ENCODE measurements at places on chromosomes 3 and 15. TPM values are rescaled to one million over a fixed set of nuclear protein-coding genes. Genes with fewer than 3 reads are reported as not detected.

Gene PRR20G
- not detected for total RNA-seq

Gene STRA6
- total RNA-seq: 0.17 TPM

Gene C3orf85
- not detected for total RNA-seq

Gene GPR160
- total RNA-seq: 0.15 TPM

Gene KLF15
- 3.3 TPM for total RNA-seq

Gene FOXL2NB
- total RNA-seq: not detected

Gene CAND2
- 6.6 TPM for total RNA-seq

Gene SPSB4
- not detected for total RNA-seq

Gene DPPA4
- total RNA-seq: 1.2 TPM

Gene TMIE
- not detected for total RNA-seq

Gene PPARG
- total RNA-seq: 41.9 TPM

Gene ZPLD1
- total RNA-seq: not detected

Gene SNTN
- not detected for total RNA-seq

Gene MRPS11
- total RNA-seq: 34.5 TPM

Gene FES
- total RNA-seq: 20.0 TPM

Gene GUCA1C
- total RNA-seq: not detected

Gene WDR93
- total RNA-seq: 0.15 TPM

Gene AEN
- total RNA-seq: 35.1 TPM

Gene HTD2
- total RNA-seq: 6.1 TPM

Gene GRAMD1C
- 4.6 TPM for total RNA-seq

Gene SLC35A5
- total RNA-seq: 18.7 TPM
